ENCODE measurements at places on chromosomes 2 and 18. TPM values are rescaled to one million over a fixed set of nuclear protein-coding genes. Genes with fewer than 3 reads are reported as not detected.

GRCh38 chr2:43333656-43334144 lies 107.3 kb upstream of the ZFP36L2 start:
- DNase-seq = no peak

DNA sequence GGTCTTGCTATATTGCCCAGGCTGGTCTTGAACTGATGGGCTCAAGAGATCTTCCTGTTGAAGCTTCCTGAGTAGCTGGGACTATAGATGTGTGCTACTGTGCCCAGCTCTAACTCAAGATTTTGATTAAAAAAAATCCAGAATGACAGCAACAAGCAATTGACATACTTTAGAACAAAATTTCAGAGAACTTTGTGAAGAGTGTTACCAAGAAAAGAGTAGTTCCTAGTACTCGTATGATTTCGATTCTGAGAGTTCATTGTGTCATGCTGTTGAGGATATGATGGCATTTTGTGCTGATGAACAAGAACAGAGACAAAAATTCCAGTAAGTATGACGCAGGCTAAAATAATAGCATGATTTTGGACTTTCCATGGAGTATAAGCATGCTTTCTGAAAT lies 90.2 kb upstream of the TWSG1 start:
- no peak for DNase-seq

DNA sequence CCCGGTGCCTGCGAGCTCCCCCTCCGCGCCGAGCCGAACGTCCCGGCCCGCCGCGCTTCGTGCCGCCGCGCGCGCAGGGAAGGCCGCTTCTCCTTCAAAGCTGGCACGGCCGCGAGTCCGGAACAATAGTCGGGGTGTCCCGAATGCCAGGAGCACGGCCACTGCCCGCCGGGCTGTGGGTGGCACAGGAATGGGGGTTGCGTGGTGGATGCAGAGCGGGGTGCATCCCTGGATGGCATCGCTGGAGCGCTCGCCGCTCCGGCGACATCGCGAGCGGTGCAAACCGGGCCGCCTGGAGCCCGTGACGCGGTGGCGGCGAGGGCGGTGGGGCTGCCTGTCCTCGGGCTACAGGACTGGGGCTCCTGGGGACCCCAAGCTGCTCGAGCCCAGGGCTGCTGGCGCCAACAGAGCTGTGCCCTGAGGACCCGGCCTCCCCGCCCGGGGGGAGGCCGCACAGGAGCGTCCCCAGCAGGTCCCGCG lies 1.1 kb upstream of the SATB2 start:
- no peak for DNase-seq

- DNase-seq = no peak
These were observed 12.9 kb downstream of the IER3IP1 start for GRCh38 chr18:47163241-47163640.

GRCh38 chr18:6367208-6367607 lies 47.5 kb downstream of the L3MBTL4 start:
- no peak for DNase-seq

GRCh38 chr2:108917526-108917925 lies 71.5 kb downstream of the EDAR start:
- DNase-seq = no peak

Gene LHCGR
- polyA plus RNA-seq = not detected

Gene BOK
- 1.6 TPM for polyA plus RNA-seq

Gene ALPP
- not detected for polyA plus RNA-seq

Gene FBXO41
- 0.51 TPM for polyA plus RNA-seq

Gene SPP2
- polyA plus RNA-seq = not detected

Measured in heart right ventricle (tissue), 16 donors.